NCI-H1930 (cell line): ENCODE measurements at places on chromosomes 1 and 21.

DNA sequence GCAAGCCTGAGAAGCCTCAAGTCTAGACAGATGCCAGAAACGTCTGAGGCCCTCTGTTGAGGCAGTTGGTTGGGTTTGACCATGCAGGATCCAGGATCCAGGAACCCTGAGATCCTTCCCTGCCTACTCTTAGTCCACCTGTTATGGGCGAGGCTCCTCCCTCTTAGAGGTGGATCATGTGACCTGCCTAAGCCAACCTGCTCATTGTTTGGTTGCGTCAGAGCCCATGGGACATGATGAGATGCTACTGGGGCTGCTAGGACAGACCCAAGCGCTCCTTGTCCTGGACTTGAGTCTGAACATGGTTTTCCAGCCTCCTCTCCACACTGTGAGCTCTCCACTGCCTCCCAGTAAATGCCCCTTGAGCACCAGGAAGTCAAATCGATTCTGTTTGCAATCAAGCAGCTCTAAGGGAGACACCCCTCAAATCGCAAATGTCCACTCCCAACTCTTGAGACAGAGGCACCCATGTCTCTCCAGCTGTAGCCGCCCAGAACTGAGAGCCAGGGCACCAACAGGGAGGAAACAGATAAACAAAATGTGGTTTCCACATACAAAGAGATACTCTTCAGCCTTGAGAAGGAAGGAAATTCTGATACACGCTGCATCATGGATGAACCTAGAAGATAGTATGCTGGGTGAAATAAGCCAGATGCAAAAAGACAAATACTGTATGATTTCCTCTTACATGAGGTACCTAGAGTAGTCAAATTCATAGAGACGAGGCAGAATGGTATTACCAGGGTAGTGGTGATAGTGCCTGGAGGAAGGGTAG lies 31.7 kb upstream of the WNT4 start:
- DNase-seq: no peak

DNA sequence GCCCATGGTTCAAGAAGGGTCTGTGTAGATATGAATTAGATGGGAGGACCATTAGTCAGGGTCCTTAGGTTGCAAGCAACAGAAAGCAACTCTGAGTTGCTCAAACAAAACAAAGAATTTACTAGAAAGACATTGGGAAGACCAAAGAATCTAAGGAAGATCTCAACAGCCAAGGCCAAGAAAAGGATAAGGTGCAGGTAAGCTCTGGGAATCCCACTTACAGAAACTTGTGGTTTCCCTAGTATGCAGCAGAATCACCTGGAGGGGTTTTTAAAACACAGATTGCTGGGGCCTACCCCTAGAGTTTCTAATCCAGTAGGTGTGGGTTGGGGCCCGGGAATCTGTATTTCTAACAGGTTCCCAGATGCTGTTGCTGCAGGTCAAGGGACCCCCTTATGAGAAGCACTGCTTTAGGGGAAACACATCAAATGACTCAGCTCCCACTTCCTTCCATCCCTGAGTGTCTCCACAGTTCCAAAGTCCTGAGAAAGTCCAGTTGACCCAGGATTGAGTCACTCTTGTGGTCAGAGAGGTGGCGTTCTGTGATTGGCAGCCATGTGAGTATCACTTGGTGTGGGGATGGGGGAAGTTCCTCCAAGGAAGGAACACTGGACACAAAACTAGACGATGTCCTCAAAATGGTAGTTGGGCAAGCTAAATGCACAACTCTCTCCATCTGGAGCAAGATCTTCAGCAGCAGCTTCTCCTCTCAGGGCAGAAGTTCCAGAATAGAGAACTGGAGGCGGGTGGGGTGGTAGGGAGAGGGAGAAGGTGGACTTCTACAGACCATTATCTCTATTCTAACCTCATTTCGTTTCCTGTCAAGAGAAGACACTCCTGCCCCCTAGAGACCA lies 24.2 kb upstream of the EYA3 start:
- no peak for DNase-seq

GRCh38 chr1:168246506-168246905 lies 20.7 kb downstream of the SFT2D2 start:
- DNase-seq: no peak

DNA sequence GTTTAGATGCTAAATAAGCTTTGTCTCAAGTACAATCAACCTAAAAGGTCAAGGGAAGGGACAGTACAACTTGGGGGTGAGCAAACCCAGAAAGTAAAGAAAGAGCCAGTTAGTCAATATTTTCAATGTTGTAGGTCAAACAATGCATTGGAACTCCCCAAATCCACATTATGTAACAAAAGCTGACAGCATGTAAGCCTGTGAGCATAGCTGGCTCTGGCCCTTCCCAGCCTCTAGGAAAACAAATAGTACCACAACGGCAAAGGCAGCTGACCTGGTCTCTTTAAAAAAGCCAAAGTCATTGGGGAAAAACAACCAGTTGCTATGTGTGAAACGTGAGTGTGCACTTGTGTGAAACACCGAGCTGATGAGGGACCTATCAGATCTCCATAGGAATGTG lies 3.4 kb downstream of the CBR1 start:
- DNase-seq: no peak

DNA sequence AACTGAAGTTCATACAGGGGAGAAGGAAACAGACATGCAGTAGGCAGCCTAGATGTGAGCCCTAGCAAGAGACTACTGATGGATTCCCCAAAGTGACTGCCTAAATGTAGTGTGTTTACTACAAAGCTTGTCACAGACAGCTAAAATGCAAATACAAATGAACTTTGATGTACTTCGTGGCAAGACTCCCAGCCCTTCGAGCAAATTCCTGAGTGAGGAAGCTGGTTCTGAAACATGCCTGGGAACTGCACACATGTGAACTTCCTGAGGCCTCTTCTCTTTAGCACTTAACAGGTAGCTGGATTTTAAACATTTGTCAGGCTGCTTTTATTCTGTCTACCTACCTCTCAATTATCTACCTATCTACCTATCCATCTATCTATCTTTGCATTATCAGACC lies 6.7 kb upstream of the IRF2BP2 start:
- DNase-seq: no peak

GRCh38 chr1:104072915-104073371 lies 323.2 kb downstream of the AMY1C start:
- no peak for DNase-seq

DNA sequence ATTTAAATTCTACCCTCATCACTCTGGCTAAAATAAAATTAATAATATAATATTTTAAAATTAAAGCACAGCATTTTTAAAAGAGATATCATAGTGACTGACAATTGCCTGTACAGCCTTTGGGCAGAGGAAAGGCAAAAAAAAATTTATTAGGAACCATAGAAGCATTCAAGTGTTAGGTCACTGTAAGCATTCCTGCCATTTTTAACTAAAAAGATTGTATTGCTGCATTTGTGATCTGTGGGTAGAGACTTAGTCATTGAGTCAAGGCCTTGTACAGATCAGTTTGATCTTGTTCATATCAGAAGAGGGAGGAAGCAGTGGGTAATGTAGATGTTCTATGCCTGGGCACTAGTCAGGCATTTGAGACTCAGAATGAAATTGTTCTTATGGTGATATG lies 109.9 kb downstream of the LYPLAL1 start:
- no peak for DNase-seq

GRCh38 chr1:100959502-100960060 lies 63.7 kb downstream of the SLC30A7 start:
- DNase-seq: no peak

GRCh38 chr1:100430325-100430756 lies 78.0 kb downstream of the CDC14A start:
- DNase-seq: no peak

DNA sequence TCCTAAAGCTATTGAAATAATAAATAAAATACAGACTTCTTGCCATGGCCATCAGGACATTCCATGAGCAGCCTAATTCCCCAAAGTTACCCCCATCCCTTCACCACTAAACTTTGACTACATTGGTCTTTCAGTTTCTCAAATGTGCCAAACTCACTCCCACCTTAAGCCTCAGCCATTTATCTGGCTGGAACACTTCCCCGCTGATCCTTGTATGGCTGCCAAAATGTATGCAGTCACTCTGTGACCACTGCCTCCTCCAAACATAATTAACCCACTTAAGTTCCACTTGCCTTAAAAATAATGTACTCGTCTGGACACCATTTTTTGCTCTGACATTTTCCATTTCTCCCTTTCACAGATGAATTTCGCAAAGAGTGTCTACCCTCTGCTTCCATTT lies 407.4 kb downstream of the NTNG1 start:
- no peak for DNase-seq

DNA sequence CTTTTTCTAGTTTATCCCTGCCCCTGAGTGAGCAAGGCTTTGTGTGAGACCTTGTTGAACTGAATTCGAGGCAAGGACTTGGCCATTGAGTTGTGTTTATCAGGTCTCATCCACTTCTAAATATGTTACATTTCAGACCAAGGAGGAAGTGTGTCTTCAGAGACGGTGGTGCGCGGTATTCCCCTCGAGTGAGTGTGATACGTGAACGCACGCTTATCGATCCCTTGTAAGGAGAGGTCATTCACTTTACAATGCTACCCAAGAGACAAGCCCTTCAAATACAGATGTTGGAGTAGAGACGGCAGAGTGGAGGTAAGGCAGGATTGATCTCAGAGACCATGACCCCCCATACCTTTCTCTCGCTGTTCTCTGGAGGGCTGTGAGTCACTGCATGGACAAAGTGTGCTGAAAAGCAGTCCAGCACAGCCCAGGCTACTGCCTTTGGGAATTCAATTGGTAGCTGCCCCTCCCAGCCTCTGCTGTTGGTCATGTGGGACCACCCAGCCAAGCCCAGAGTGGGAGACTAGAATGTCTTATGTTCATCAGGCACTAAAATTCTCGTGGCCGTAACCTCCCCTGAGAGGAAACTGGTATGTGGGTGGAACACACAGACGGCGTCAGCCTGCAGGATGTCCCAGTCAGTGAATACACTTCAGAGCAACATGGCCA lies 16.3 kb upstream of the MTARC1 start:
- no peak for DNase-seq

DNA sequence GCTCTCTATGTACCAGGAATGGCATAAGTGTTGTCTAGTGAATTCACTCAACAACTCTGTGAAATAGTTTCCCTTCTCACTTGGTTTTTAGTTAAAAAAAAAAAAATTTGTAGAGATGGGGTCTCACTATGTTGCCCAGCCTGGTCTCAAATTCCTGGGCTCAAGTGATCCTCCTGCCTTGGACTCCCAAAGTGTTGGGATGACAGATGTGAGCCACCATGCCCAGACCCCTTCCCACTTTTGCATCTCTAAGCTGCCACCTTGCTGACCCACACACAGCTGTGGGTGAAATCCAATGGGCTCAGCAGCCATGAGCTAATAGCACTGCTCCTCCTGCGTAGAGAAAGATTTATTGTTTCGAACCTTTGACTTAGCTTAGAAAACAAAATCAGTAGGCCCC lies 33.5 kb downstream of the NEK2 start:
- DNase-seq: no peak

- no peak for DNase-seq
These were observed 924 bp downstream of the TMEM240 start for GRCh38 chr1:1539310-1540089.

DNA sequence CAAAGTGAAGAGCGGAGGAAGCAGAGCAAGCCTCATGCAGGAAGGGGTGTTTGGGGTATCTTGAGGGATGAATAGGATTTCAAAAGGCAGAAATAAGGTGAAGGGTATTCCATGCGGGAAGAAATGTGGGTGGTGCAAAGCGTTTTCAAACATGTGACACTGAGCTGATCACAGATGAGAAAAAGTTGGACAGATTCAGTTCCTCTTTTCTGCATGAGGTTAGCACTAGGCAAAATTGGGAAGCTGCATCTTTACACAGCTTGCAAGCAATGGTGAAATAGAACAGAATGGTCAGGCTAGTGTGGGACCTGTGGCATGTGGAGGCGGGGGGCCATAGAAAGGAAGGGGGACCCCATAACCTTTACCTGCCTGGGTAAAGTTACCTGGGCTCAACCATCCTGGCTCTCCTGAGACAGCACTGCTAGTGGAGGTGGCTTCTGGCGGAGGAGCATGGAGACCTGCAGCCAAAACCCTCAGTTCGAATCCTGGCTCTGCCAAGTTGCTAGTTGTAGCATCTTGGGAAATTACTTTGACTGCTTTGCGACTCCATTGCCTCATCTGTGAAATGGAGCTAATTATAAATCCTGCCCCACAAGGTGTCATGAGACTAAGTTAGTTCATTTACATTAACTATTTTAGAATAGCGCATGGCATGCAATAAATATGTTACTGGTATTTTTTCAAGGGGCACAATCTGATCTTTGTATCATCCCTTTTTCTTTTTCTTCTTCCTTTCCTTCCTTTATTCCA lies 16.4 kb downstream of the KCNA10 start:
- DNase-seq: no peak

DNA sequence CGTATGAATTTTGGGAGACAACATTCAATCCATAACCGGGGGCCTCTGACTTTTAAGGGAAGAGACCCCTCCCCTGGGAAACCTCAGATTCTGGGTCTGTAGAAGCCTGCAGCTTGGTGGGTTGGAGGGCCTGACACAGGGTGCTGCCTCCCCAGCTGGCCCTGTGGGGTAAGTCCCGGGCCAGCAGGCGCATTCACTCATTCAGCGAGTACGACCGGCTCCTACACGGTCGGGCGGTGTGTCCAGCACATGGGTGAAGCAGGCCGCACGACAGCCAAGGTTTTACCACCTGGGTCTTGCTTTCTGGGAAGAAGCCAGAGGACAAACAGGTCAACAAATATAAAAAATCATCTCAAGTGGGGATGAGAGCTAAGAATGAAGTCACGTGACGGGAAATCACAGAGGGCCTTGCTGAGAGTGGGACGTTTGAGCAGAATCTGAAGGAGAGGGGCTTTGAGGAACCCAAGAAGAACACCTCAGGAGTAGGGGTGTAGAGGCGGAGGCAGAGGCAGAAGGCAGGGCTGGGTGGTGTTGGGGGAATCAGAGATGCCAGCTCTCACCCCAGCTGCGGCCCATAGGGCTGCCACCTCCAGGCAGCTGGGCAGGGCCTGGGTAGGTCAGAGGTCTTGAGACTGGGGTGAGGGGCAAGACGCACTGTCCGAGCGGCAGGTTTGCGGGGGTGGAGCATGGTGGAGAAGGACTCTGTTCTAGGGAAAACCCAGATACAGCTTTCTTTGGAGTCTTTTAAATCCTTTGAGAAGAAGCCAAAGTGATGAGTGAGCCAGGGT lies 333.3 kb upstream of the VAMP3 start:
- no peak for DNase-seq

DNA sequence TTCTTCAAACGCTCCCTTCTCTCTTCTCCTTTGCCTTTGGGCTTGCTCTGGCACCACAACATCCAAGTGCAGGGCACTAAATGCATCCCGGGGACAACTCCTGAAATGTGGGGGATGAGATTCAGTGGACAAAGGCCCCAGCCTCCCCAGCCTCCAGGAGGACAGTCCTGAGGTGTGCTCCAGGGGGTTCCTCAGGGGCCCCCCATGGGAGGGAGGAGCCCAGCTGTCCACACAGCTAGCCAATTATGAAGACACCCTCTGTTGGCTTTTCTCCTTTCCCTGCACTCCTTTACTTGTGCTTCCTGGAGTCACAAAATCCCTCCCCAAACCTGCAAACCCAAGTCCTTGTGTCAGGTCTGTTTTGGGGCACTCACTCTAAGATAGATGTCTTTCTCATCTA lies 735.4 kb downstream of the PTPRU start:
- no peak for DNase-seq

DNA sequence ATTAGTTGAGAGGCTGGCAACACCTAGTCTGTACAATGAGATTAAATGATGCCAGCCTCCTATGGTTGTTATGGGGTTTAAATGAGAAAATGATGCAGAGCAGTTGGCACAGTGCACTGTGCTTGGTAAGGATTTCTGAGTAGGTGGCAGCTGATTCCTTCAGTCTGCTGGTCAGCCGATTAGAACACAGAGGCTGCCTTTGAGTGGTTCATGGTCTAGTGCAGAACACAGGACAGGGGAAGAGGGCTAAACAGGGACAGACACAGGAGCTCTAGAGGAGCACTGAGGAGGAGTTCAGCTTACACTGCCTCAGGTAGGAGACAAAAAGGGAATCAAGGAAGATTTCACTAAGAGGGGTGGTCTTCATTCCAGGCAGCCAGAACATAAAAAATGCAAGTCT lies 1.4 kb downstream of the TIE1 start:
- no peak for DNase-seq
